ENCODE measurements at places on chromosomes 7 and 10.

GRCh38 chr7:50393547-50394252 is 56.5 kb downstream of the FIGNL1 start:
- peak; percentile 57 for DNase-seq

DNA sequence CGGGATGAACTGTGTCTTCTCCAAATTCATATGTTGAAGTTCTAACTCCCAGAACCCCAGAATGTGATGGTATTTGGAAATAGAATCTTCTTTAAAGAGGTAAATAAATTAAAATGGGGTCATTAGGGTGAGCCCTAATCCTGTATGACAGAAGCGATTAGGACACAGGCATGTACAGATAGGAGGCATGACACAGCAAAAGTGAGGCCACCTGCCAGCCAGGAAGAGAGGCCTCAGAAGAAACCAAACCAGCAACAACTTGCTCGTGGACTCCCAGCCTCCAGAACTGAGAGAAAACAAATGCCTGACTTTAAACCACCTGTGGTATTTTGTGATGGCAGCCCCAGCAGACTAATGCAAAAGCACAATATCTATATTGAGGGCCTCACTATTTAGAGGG is 214.3 kb downstream of the NEBL start:
- DNase-seq = no peak

DNA sequence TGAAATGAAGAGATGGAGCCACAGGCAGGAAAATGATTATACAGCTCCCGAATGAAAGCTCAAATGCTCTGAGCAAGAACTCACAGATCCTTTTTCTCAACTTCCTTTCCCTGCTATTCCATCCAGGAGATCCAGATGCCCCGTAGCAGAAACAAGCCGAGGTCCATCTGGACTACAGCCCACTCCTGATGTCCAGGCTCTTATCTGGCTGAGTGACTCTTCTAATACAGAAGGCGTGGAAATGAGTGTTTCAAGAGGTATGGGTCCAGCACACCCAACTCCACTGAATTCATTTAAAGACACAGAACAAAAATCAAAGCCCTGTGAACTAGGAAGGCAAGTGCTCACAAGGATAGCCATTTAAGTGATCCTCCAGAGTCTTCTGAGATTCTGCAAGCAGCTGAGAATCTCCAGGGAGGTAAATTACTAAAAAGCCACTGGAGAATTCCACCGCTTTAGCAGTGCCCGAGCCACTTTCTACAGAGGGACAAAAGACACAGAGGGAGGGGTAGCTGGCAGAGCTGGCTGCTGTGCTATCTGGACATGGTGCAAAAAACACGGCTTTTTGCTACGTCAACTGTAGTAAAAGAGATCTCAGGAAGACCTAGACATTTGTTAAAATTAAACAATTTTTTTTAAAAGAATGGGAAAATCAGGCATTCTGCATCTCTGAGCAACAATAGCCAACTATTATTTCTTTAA is 24.5 kb downstream of the FAM171A1 start:
- no peak for DNase-seq

DNA sequence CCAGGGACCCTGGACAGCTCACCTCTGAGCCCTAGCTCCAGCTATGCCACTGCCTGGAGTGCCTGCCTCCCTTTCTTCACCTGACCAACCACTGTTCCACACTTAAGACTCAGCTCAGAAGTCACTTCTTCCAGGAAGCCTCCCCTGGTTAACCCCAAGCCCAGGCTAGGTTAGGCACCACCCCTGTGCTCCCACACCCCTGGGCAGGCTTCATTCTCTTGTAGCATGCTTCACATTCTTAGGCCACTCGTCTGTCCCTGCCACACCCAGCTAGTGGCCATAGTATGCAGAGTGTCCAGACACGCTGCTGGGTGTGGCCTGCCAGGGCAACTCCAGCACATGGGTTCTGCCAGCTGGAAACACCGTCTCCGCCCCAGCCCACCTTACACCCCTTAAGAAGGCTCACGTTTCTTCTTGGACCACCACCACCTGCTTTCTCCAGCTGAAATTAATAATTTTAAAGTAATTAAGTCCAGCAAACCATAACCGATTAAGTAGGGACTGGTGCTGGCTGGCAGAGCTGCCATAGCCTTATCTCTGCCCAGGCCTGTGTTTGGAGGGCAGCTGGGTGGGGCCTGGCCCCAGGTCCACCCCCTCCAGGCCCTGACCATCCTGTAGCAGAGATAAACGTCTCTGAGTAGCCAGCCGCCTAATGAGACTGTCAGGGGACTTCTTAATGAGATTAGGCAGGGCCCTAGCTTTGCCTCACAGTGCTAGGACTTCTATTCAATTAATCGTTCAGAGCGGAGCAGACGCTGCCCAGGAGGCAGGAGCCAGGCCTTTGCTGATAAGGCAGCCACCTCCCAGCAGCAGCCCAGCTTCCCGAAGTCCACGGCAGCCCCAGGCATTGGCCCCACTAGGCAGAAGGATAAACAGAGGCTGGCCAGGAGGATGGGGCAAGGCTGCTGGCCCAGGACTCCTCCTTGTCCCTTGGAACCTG is 20.5 kb downstream of the GRID1 start:
- DNase-seq = no peak

- no peak for DNase-seq
Measured at GRCh38 chr7:94054130-94054529, 50.0 kb upstream of the BET1 start.

DNA sequence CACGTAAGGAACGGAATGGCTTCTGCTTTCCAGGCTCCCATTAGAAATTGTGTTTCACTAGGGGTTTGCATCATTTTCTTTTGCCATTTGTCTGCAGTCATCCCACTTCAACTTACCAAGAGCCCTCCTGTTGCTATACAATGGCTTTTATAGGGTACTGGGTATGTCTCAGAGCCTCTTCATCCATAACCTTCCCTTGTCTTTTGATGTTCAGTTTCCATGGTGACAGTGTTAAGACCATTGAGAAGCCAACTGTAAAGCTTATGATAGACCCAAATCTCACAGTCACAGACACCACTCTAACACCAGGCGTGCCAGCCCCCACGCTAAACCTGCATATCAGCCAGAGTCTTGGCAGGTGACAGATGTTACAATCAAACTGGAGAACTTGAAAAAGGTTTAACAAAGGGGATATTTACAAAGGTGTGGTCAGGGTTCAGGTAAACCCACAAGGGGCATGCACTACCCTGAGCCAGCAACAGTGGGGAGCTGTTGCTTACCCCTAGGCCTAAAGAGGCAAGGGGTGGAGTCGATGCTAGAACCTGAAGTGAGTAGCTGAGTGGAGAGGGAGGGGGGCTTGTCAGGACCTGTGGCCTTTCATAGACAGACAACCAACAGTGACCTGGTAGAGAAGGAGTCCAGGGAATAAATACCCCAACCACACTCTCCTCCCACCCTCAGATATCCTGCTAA is 53.2 kb upstream of the ABLIM1 start:
- DNase-seq = no peak

GRCh38 chr10:30125496-30125895 is 66.1 kb upstream of the JCAD start:
- no peak for DNase-seq

GRCh38 chr7:157975401-157976372 is 611.9 kb downstream of the PTPRN2 start:
- no peak for DNase-seq

DNA sequence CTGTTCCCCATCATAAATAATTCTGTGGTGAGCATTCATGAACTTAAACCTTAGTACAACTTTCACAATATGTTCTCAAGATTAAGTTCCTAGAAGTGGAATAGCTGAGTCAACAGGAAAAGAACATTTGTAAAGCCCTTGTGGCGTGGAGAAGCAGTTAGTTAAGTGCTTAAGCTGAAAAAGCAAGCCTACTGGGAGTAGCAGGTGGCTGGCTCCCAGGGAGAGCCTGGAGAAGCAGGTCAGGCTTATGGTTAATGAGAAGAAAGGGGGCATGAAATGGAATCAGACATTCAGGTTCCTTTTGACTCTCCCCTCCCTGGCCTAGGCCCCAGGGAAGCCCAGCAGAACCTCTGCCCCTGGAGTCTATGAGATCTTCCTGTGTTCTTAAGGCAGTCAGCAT is 35.3 kb downstream of the VSTM4 start:
- DNase-seq = no peak
